ENCODE measurements at places on chromosomes 5 and 9.

- no peak for DNase-seq
Observed at GRCh38 chr5:146331423-146331822, 7.2 kb upstream of the POU4F3 start.

- DNase-seq = no peak
Observed at GRCh38 chr5:37086466-37087173, 162.6 kb downstream of the CPLANE1 start.

DNA sequence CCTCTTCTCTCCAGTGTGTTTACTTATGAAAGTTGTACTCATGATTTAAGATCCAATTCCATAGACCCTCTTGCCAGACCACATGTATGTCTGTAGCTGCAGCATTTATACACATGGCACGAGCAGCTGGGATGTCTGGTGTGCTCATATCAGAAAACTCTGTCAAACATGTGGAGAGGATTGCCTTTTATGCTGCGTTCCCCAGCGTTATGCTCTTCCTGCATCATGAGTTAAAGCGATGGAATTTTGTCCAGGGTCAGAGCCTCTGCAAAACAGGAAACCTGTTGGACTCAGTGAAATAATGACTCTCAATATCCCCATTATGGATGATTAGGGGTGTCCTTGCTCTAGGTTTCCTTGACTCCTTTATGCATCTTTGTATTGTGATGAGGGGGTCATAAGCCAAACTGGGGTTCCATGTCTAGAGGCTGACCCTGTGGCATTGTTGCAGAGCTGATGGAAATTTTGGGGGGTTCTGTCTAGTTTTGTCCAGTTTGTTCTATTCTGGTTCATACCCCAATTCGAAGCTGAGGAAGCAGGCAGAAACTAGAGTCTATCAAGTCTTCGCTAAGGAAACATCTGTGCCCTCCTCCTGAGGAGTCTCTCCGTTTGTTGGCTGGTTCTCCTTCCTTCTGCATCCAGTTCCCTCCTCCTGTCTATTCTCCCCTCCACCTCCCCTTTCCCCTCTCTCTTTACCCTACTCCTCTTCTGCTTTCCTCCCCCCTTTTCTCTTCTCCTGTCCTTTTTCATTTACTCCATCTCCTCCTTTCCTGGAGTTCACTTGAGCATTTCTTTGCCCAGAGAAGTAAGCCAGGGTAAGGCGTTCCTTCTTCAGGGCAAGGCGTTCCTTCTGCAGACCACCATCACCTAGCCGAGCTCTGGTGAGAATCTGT is 252.8 kb downstream of the MAST4 start:
- DNase-seq = no peak

DNA sequence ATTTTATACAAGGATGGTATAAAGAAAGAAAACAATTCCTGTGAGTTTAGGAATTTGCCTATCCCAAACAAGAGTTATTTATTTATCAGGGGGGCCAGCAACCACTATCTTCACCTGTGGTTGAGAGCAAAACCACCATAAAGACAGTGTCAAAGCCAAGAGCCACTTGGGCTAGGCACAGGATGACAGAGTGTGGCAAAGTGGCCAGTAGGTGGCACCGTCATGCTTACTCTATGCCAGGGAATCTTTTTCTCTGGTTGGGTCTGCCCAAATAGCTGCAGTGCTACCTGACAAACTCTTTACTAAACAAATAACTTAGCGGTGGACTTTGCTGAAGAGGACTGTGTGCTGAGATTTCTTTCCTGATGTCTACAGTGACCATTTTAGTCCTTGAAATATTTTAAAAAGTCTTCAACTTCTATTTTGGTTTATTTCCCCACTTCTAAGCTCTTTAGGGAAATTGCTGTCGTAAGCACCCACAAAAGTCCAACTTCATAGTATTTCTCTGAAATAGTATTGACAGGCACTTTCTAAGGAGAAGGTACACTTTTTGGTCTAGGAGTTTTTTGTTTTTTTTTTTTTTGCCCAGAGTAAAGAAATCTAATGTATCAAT is 285.0 kb downstream of the RFX3 start:
- peak; percentile 48 for DNase-seq

GRCh38 chr5:65811004-65811403 is 89.0 kb downstream of the NLN start:
- no peak for DNase-seq

DNA sequence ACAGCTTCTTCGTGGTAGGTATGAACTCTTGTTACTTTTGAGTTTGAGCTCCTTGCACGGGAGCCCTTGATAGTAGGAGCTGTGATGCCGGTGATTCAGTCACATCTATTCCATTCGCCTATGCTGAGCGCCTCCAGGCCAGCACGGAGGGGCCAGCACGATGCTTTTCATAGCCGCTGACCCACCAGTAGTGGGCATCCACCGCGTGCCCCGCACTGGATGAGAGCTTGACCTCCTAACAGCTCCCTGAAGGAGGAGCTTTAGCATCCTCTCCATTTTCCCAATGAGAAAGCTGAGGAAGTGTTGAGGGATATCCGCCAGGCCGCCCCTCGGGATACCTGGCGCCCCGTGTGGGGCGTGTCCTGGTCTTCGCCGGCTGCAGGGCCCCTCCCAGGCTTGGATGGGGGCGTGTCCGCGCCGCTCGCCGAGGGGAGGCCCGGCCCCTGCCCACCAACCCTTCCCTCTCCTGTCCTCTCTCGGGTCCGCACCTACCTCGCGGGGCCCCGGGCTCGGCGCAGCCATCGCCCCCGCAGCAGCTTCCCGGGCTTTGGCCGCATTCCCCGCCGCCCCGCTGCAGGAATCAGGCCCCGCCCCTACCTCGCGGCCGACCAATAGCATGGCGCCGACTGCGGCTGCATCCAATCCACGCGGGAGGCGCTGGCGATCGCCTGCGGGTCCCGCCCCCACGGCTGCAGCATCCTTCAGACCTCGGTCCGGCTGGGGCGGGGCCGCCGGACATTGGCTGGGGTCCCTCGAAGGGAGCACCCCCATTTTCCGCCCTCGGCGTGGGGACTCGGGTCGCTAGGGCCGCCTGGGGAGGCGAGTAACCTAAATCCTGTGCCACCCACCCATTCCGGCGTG is at the start of gene PIP5KL1:
Gene PIP5KL1 (minus strand): TSS at position 547 of the 861 bp plus-strand sequence. CDS start 25 bp downstream, at position 522.
- DNase-seq = peak; percentile 83

Data from T-helper 2 cell treated with Interferon-gamma antibody and Interleukin-4, amounts not matched to agents 5 μg/mL and 100 μg/mL, for 36 hours (primary cell).